ENCODE measurements at places on chromosomes 2 and 18. TPM values are rescaled to one million over a fixed set of nuclear protein-coding genes. Genes with fewer than 3 reads are reported as not detected.

ANKRD30BL gene
- not detected for total RNA-seq

CDH19 gene
- total RNA-seq = 1.1 TPM

DSC2 gene
- total RNA-seq = 0.94 TPM

KCNIP3 gene
- total RNA-seq = 2.4 TPM

Measured in A549 treated with CORT108297 at 1 μM for 4 hours (cell line).